ENCODE measurements at places on chromosomes 5 and 9.

DNA sequence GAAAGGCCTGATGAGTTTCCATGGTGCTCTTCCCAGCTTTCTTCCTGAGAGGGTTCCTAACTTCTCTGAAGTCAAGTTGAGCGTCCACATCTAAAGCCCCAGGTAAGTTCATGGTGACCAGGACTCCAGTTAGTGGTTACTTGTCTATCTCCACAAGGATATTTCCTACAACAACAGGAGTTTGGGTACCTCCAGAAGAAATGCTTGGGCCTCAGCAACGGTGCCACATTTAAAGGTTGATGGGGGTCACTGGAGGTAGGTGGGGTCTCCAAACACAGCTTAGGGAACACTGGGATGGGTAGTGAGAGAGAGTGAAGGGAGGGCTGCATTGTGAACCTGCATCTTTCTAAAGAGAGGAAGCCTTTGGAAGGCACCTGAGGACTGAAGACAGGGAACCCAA is 123.4 kb downstream of the BOD1 start:
- DNase-seq = no peak

- no peak for DNase-seq
These were observed 121.2 kb upstream of the ST8SIA4 start for GRCh38 chr5:101024299-101024698.

GRCh38 chr5:36417221-36417620 is 115.5 kb upstream of the RANBP3L start:
- DNase-seq = no peak

- DNase-seq = peak; percentile 98
These were observed 2.6 kb downstream of the OLFML2A start for GRCh38 chr9:124779368-124780059.

GRCh38 chr5:176134529-176135223 is 103.5 kb upstream of the SIMC1 start:
- DNase-seq = no peak

DNA sequence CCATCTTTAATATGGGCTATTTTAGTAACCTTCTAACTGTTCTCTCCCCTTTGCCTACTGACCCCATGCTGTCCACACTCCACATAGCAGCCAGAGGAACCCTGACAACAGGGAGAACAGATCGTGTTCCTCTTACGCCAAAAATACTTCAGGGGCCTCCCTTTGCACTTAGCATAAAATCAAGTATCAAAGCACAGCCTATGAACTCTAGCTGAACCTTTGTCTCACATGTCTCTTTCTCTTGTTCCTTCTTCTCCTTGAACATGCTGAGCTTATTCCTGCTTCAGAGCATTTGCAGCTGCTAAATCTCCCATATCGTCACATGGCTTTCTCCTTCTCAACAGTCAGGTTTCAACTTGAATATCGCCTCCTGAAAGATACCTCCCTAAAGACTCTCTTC is 698.8 kb upstream of the C9orf72 start:
- no peak for DNase-seq

DNA sequence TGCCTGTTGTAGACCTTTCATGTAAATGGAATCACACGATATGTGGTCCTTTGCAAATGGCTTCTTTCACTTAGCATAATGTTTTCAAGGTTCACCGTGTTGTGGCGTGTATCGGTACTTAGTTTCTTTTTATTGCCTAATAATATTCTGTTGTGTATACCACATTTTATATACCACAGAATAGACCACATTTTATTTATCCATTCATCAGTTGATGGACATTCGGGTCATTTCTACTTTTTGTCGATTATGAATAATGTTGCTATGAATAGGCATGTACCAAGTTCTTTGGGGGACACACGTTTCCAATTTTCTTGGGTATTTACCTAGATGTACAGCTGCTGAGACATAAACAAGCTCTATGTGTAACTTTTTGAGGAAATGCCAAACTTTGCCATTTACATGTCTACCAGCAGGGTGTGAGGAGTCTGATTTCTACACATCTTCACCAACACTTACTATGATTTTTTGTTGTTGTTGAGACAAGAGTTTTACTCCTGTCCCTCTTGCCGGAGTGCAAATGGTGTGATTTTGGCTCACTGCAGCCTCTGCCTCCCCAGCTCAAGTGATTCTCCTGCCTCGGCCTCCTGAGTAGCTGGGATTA is 144.7 kb downstream of the RGS3 start:
- DNase-seq = no peak

- DNase-seq = no peak
These were observed 71.4 kb downstream of the SEMA4D start for GRCh38 chr9:89426384-89426961.

GRCh38 chr5:149618581-149619248 is 37.4 kb downstream of the ARHGEF37 start:
- DNase-seq = peak; percentile 49

DNA sequence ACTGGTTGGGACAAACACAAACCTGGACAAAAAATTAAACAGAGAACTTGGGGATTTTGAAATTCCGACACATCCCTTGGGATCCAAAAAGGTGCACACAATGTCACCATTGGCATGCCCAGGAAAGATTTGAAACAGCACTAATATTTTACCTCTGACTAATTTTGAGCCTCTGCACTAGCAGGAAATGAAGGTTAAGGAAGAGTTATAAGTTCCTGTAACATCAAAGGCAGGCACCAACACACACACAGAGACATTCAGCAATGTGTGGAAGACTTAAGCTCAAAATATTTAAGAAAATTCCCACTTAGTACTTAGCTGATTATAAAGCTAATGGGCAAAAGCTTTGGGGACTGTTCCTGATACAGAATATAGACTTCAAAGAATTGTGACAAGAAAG is 247.0 kb downstream of the CDH9 start:
- peak; percentile 1 for DNase-seq

DNA sequence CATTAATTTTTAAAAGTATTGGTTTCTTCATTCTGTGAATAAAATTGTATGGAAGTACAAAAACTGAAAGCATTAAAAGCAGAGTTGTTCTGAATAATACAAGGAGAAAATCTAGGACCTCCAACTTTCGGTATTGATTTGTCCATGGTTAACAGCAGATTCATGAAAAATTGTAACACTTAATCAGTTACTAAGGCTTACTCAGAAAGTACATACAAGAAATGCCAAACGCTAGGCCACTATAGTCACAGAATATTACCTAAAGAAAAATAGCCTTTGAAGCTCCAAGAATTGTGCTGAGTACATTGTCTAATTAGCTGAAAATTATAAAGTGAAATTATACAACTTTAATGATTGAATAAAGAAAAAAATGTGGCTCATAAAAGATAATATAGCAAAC is 271.7 kb downstream of the PTPRD start:
- no peak for DNase-seq

- no peak for DNase-seq
These were observed 37.5 kb upstream of the GFPT2 start for GRCh38 chr5:180390441-180391190.
